ENCODE measurements at places on chromosomes 1 and 21.
A peak's percentile ranks its signal among the peaks of the same experiment; 100 is the strongest.

DNA sequence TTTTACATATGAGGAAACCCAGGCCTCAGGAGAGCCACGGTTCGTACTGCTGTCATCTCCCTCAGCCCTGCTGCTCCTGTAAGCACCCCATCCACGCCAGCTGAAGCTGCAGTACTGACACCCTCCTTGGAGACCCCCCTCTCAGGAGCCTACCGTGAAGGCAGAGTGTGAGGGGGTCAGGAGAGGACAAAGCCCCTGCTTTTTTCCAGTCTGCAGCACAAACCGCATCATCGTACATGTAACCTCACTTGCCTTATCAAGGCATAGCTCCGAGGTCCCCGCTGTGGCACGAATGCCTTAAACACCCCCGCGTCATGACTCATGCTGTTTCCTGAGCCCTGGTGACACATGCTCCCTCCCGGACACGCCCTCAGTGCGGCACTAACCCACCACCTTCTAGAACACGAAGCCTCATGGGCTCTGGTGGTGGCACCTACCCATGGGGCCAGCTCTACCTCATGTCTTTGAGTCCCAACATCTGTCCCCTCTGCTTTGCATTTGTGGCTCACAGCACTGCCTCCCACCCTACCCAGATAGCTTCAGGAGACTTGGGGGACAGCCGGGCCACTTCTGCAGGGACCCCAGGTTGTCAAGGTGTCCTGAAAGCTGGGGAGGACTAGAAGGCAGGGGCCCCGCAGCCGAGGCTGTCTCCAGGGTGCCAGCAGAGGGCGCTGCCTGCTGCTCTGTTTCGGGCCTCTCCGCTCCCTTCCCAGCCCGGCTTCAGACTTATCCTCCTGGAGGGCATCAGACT lies 4.9 kb downstream of the SH3BGRL3 start:
- peak; percentile 86 for DNase-seq

- no peak for DNase-seq
Observed at GRCh38 chr1:83691953-83692500, 306.9 kb downstream of the TTLL7 start.

GRCh38 chr1:241485145-241485544 lies 34.4 kb downstream of the FH start:
- no peak for DNase-seq

GRCh38 chr1:22488319-22488718 lies 36.7 kb downstream of the ZBTB40 start:
- no peak for DNase-seq

- DNase-seq = no peak
Observed at GRCh38 chr1:30689901-30690645, 33.3 kb downstream of the MATN1 start.

DNA sequence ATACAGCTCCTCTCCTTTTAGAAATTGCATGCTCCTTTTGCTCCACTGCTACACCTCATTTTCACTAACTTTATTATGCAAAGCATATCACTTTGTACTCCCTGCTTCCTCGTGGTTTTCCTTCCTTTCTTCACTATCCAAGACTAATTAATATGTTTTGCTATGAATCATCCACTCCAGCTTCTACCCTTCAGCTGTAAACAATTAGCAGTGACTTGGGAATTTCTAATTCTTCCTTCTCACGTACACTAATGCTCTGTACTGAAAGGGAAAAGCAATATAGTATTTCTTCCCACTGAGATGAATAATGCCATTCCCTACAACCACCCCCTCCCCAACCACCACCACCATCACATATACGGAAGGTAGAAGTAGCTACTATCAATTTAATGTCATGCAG lies 1917.0 kb downstream of the MRPL39 start:
- no peak for DNase-seq

DNA sequence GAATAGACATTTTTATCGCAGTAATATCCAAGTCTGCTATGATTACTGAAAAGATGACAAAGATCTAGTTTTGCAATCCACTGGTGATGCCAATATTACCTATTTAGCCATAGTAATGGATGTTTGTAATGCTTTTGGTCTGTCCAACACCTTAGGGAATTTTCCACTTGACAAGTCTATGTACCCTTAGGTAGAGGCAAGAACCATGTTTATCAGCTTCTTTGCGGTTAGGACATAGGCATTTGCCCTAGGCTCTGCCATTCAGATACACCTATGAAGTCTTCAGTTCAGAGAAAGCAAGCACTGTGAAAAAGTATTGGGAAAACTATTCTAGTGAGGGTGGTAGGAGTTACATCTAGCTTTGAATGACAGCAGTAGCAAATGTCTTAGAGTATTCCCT lies 40.2 kb upstream of the SLC35D1 start:
- DNase-seq = no peak

DNA sequence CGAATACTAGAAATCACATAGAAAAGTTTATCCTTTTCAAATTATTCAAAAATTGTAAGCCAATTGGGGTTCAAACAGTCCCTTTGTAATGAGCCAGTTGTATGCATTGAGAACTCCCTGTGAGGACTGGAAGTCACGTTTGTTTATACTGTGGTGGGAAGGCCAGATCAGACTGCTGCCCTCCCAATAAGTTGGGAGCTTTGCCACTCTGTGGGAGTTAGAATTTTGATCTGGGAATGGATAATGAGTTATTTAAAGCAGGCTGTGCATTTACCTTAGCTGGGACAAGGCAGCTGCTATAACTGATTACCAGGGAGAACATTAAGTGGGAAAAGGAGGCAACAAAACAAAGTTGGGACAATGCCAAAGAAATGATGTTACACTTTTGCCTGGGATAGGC lies 178.8 kb downstream of the SDCCAG8 start:
- no peak for DNase-seq

DNA sequence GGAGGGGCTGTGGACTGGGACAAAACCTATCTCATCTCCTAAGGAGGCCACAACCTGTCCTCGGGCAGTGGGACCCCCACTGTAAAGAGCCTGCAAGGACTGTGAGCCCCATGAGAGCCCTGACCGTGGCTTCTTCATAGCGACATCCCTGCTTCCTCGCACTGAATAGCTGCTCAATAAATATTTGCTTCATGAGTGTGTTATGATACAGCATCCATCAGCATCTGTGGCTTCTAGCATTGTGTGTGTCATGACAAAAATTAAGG lies 40.5 kb upstream of the CSF3R start:
- no peak for DNase-seq
